Activated CD8-positive, alpha-beta T cell treated with anti-CD3 and anti-CD28 coated beads, Interleukin-2, amount 10 ng/mL, durations not matched to agents 7 days and 5 days (primary cell): ENCODE measurements at places on chromosomes 12 and 14. TPM values are rescaled to one million over a fixed set of nuclear protein-coding genes. Genes with fewer than 3 reads are reported as not detected.

Gene SNRPF
- total RNA-seq, result 34.5 TPM

Gene RHEBL1
- 9.9 TPM for total RNA-seq

Gene ST8SIA1
- 0.34 TPM for total RNA-seq

Gene OTOGL
- total RNA-seq, result not detected

Gene LTBR
- total RNA-seq, result 0.34 TPM

Gene TAS2R10
- total RNA-seq, result not detected

Gene CRY1
- total RNA-seq, result 15.7 TPM

Gene A2M
- total RNA-seq, result not detected

Gene SOX5
- total RNA-seq, result not detected

Gene AHNAK2
- not detected for total RNA-seq

Gene CISTR
- total RNA-seq, result not detected

DNA sequence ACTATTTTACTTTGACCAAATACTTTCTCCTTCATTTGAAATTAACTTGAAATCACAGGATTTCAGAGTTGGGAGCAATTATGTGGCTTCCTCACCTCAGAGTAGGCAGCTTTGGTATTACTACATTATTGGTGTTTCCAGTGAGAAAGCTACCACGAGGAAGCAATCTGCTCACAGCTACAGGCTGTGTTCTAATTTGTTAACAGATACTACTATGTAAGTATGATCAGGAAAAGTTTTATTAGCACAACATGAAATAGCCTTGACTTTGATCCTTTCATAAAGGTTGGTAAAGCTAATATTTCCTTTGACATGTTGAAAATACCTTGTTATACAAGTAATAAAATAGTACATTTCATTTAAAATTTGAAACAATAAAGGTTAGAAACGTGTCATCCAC lies 30.6 kb downstream of the TAOK3 start:
- no peak for DNase-seq

DNA sequence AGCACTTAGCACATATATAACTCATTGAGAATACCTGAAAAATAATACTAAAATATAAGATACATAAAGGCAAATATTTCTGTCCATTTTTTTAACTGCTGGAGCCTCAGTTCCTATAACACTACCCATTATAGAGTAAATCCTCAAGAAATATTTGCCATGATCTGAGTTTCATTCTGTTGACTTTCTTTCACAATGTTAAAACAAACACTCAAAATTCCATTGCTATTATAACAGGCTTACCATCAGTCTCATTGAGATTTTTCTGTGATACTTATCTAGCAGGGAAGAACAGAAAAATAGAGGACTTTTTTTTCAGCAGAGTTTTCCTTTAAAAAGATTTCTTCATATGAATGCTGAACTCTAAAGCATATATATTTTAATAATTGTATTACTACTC lies 24.5 kb downstream of the LMO3 start:
- DNase-seq, result no peak

GRCh38 chr12:44500423-44500822 lies 375.7 kb downstream of the NELL2 start:
- no peak for DNase-seq

GRCh38 chr14:50045039-50045711 lies 71.2 kb downstream of the VCPKMT start:
- DNase-seq, result peak; percentile 91

- no peak for DNase-seq
These were observed 34.9 kb downstream of the EVL start for GRCh38 chr14:100100032-100100703.

DNA sequence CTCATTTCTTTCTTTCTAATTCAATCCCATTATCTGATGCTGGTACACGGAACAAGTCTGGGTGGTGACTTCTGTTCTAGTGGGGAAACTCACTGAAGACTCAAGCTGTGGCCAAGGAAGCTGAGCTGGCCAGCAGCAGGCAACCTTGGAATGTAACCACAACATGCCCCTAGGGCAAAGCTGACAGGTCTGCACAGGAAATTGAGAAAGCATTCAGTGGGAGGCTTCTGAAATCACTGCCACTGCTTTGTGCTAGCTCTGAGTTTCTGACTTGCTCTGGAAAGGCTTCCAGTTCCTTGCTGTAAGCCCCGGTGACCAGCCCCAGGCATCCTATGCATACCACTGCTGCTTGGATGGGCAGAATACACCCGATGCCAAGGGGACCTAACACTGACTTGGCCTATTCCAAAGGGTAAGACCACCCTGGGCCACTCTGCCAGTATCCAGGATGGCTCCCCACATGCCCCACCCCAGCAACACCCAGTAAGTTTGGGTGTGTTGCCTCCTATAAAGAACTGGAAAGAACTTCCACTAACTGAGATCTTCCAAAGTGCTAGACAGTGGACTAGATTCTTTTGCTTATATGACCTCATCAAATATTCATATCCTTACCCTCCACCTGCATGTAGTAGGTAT lies 84.5 kb upstream of the CDKN3 start:
- DNase-seq, result no peak

GRCh38 chr14:32382704-32383103 lies 53.6 kb downstream of the AKAP6 start:
- DNase-seq, result no peak

DNA sequence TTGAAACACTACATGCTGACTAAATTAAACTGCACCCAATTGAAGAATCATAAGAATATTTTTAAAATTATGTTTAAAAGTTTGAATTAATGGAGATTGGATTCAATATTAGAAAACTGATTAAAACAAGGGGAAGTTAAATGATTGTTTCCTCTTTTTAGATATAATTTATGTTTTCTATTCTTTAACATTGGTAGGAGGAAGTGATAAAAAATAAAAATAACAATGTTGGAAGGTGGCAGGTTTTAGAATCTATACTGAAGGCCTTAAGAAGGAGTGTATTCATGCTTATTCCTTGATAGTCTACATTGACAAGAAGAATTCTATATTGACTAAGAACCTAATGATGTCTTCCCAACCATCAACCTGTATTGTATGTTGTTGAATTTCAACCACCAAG lies 168.1 kb downstream of the PDZRN4 start:
- DNase-seq, result no peak

- no peak for DNase-seq
These were observed 264.2 kb downstream of the RGS6 start for GRCh38 chr14:72196237-72197015.

GRCh38 chr12:72444125-72444524 lies 172.0 kb downstream of the TRHDE start:
- no peak for DNase-seq

DNA sequence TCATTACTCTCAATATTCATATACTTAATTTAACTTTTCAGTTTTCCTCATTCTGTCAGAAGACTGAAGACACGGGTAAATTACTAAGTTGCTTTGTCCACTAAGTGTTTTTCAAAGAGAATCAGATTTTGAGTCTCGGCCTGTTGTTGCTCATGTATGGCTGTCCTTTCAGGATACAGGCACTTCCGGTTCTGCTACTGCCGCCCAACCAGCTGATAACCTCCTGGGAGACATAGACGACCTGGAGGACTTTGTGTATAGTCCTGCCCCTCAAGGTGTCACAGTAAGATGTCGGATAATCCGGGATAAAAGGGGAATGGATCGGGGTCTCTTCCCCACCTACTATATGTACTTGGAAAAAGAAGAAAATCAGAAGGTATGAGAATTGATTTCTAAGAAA lies 28.3 kb upstream of the TEAD4 start:
- DNase-seq, result no peak

DNA sequence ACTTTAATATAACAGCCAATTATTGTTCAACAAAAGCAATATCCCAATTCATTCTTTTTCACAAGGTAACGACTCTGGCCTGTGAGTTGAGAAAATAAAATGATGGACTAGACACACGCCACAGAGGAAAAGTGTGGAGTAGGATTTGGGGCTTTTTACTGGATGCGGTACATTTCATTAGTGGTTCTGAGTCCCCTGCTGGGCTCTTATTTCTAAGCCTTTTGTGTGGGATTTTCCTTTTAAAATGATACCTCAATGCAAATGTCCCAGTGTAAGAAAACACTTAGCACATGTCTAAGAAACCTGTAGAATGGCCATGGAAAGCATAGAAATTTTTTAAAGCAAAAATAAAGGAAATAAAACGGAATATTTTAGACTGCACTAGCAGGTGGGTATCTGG lies 73.4 kb downstream of the C12orf42 start:
- no peak for DNase-seq

- no peak for DNase-seq
These were observed 67.1 kb upstream of the KIF21A start for GRCh38 chr12:39510001-39510400.

GRCh38 chr14:92695562-92695961 lies 52.9 kb downstream of the LGMN start:
- no peak for DNase-seq

- no peak for DNase-seq
These were observed 479.7 kb upstream of the RGS6 start for GRCh38 chr14:71452539-71452938.

GRCh38 chr12:116432314-116432750 lies 126.8 kb upstream of the MAP1LC3B2 start:
- DNase-seq, result no peak

- DNase-seq, result peak; percentile 98
These were observed 3.4 kb downstream of the RHOF start for GRCh38 chr12:121789800-121790728.

DNA sequence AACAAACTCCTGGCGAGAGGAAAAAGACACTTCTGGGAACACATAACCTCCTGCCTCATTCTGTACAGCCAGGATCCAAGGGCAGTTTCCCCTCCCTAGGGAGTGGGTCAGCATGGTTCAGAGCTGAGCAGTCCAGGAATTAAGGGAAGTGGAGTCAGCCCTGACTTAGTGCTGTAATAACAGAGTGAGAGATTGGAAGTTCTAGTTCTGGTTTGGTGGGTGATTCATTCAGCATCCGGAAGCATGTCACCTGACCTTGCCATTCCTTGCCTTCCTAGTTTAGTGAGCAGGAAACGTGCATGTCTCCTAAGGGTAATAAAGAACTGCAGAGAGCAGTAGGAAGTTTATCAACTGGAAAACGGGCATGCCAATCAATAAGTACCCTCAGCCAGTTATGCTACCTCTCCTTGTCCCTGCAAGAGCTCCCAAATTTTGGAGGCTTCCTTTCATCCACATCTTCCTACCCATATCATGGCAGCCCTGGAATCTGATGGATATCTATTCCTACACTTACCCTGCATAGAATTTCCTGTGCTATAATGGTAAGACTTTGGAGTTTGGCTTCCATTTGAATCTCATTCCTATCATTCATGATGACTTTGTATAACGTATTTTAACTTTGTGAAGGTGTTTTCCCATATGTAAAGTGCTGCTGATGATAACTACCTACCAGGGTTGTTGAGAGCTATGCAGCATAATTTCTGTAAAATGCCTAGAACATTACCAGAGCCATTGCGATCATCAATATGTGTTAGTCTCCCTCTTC lies 28.5 kb upstream of the MAGOHB start:
- DNase-seq, result no peak

DNA sequence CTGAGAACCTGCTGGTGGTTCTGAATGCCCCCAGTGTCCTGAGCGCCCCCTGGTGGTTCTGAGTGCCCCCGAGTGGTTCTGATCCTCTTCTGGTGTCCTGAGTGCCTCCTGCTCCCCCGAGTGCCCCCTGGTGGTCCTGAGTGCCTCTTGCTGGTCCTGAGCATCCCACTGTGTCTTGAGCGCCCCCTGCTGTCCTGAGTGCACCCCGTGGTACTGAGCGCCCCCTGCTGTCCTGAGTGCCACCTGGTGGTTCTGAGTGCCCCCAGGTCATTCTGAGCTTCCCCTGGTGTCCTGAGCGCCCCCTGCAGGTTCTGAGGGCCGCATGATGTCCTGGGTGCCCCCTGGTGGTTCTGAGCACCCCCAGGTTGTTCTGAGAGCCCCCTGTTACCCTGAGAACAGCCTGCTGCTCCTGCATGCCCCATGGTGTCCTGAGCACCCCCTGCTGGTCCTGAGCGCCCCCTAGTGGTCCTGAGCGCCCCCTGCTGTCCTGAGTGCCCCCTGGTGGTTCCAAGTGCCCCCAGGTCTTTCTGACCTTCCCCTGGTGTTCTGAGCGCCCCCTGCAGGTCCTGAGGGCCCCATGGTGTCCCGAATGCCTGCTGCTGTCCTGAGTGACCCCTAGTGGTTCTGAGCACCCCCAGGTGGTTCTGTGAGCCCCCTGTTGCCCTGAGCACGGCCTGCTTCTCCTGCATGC lies 1165.4 kb downstream of the TMEM121 start:
- DNase-seq, result peak; percentile 72

DNA sequence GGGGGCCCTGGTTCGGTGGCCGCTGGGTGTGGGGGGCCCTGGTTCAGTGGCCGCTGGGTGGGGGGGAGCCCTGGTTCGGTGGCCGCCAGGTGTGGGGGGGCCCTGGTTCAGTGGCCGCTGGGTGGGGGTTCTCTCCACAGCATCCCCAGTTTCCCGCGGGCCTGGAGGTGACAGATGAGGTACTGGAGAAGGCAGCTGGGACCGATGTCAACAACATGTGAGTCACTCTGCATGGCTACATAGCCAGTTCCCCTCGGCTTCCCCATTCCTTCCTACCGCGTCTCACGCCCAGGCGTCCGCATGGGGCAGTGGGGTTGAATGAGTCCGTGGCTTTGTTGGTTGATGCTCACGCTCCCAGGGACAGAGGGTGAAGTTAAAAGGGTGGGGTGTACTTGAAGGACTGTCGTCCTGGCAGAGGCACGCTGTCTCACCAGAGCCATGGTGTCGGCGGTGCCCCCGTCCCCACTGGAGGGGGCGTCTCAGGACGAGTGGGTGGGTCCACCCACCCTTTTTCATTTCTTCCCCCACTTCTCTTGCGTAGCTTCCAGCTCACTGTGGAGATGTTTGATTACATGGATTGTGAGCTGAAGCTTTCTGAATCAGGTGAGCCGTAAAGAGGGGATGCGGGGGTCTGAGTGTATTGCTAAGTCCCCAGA lies 15.6 kb downstream of the HIP1R start:
- no peak for DNase-seq

GRCh38 chr12:29067430-29067829 lies 81.6 kb upstream of the FAR2 start:
- DNase-seq, result no peak

GRCh38 chr12:2011643-2012607 lies 7.7 kb upstream of the DCP1B start:
- no peak for DNase-seq

DNA sequence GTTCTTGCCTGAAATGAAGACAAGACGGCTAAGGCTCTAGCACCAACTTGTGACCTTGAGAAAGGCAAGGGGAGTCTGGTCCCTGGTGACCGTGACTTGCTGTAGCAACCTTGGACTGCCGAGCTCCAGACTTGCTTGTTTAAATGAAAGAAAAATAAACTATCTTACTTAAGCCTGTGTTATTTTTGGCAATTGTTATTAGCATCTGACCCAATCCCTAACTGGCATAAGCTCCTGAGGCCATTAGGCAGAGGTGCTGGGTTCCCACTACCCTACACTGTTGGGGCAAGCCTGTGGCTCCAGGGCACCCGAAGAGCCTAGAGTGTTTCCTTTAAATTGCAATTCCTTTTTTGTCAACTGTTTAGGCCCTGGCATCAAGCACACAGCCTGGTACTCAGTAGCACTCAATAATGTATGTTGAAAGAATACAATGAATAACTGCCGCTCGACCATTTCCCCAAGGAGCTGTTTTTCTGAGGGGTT lies 106.9 kb upstream of the HIF1A start:
- no peak for DNase-seq
